ENCODE measurements at places on chromosomes 7 and 10.

- DNase-seq = no peak
Observed at GRCh38 chr7:149458235-149458634, 2.6 kb downstream of the ZNF777 start.

DNA sequence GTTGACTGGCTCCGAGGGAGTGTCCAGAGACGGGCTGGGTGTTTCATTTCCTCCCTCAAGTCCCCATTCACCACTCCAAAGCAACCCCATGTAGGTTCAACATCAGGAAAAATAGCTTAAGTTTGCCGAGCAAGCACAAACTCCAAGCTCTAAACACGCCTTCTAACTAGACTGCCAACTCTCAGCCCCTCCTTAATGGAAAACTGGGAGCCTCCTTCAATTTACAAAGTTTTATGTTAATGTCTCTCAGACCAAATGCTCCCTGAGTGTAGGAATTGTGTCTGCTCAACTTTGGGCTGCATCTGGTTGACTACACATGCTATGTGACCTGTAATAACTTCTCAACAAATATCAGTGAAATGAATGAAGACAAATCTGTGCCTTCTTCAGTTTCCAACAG lies 87.5 kb downstream of the FAM204A start:
- DNase-seq = no peak

DNA sequence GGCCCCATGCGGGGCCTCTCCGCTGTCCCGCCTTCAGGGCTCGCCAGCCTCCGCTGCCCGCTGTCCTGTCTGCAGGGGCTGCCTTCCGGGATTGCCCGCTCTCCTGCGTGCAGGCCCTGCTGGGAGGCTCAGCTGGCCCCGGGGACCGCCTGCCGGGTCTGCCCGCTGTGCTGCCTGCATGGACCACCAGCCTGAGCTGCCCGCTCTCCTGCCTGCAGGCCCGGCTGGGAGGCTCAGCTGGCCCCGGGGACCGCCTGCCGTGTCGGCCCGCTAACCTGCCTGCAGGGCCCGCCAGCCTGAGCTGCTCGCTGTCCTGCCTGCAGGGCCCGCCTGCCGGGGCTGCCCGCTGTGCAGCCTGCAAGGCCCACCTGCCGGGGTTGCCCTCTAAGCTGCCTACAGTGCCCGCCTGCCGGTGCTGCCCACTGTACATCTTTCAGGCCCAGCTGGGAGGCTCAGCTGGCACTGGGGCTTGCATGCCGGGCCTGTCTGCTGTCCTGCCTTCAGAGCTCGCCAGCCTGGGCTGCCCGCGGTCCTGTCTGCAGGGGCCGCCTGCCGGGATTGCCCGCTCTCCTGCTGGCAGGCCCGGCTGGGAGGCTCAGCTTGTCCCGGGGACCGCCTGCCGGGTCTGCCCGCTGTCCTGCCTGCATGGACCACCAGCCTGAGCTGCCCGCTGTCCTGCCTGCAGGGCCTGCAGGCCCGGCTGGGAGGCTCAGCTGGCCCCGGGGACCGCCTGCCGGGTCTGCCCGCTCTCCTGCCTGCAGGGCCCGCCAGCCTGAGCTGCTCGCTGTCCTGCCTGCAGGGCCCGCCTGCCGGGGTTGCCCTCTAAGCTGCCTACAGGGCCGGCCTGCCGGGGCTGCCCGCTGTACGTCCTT lies 165.1 kb downstream of the GLRX3 start:
- DNase-seq = peak; percentile 3

- no peak for DNase-seq
Observed at GRCh38 chr10:59060852-59061251, 115.6 kb upstream of the PHYHIPL start.

GRCh38 chr10:30731963-30732362 lies 102.4 kb upstream of the LYZL2 start:
- no peak for DNase-seq

- DNase-seq = no peak
Observed at GRCh38 chr10:15784662-15785300, 65.1 kb upstream of the ITGA8 start.

DNA sequence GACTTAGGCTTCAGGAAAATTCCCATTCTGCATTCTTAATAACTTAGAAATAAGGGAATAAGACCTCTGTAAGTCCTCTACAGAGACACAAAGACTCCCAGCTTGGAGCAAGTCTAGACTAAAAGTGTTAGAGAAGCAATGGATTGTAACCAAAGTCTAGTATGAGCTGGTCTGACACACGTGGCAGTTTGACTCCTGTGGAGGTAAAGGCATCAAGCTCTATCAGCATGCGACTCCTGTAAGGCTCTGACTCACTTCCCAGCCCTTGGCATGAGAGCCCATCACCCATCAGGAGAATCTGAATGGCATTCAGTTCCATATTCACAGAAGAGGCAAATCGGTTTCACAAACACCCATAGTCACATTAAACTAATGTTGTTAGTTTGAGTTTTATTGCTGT lies 4.4 kb upstream of the VSTM4 start:
- DNase-seq = no peak

GRCh38 chr7:13067036-13067435 lies 379.6 kb downstream of the ARL4A start:
- no peak for DNase-seq

- no peak for DNase-seq
Observed at GRCh38 chr7:80443325-80443724, 68.5 kb downstream of the GNAT3 start.

DNA sequence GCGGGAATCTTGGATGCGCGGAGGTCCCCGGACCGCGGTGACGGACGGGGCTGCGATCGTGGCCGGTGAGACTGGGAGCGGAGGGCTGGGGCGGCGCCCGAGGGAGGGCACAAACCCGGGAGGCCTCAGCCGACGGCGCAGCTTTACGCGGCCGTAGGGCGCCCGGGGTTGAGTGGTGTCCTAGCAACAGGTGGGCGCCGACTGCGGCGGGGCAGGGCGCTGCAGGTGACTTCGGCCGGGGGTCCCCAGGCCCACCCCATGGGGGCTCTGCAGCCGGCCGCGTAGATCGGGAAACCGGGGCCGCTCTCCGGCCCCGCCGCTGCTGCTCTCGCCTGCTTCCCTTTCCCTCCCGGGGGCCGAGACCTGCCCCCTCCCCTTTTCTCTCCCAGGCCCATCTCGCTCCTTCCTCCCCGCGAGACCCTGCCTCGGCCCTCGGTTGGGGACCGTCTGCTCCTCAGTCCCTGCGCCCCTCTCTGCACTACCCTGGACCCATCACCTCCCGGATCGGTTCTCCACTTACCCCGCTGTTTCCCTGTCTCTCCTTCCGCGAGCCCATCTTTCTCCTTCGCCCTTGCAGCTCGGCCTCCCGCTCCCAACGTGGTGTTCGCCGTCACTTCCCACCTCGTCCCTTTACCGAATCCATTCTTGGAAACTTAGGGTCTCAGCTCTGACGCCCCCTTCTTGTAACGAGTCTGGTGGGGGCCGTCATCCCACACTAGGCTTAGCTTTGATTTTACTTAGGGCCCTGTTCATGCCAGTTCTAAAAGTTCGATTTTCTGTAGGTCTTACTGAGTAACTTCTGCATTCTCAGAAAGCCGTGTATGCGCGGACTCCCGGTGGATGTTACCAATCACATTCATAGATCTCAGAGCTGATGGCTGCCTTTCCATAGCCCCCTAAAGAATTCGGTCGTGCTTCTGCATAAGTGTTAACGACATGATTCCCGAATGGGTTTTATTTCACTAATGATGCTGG lies 18.5 kb upstream of the ACBD5 start:
- DNase-seq = no peak

GRCh38 chr10:62323751-62324150 lies 50.4 kb upstream of the ZNF365 start:
- DNase-seq = no peak

All from NCI-H524 treated with DMSO at 0.1 percent for 48 hours (cell line).